ENCODE measurements at places on chromosomes 5 and 9. TPM values are rescaled to one million over a fixed set of nuclear protein-coding genes. Genes with fewer than 3 reads are reported as not detected.
A peak's percentile ranks its signal among the peaks of the same experiment; 100 is the strongest.

The DTWD2 gene
- polyA plus RNA-seq, result 2.4 TPM

The FAM78A gene
- 1.0 TPM for polyA plus RNA-seq

The FBP2 gene
- polyA plus RNA-seq, result not detected

The IFNE gene
- polyA plus RNA-seq, result 0.08 TPM

The NR4A3 gene
- polyA plus RNA-seq, result 2.1 TPM

The TAF11L6 gene
- not detected for polyA plus RNA-seq

The OXCT1 gene
- polyA plus RNA-seq, result 11.7 TPM

The STOML2 gene
- 232 TPM for polyA plus RNA-seq

The MYORG gene
- 1.1 TPM for polyA plus RNA-seq

The ACSL6 gene
- polyA plus RNA-seq, result 0.46 TPM

The BARHL1 gene
- polyA plus RNA-seq, result not detected

The TICAM2 gene
- polyA plus RNA-seq, result not detected

- H3K27me3 ChIP-seq, result no peaks in the 10 kb centered on the region
- H3K4me3 ChIP-seq, result no peak overlapping the region
- H3K27ac ChIP-seq, result no peak overlapping the region
- no peak for DNase-seq
- H3K36me3 ChIP-seq, result no peaks in the 10 kb centered on the region
These were observed 443.0 kb downstream of the ACTL7B start for GRCh38 chr9:108412755-108413154.

- H3K36me3 ChIP-seq, result no peaks in the 10 kb centered on the region
- no peaks in the 10 kb centered on the region for H3K4me1 ChIP-seq
- no peak for DNase-seq
These were observed 66.0 kb upstream of the SMIM15 start for GRCh38 chr5:61228229-61228628.

DNA sequence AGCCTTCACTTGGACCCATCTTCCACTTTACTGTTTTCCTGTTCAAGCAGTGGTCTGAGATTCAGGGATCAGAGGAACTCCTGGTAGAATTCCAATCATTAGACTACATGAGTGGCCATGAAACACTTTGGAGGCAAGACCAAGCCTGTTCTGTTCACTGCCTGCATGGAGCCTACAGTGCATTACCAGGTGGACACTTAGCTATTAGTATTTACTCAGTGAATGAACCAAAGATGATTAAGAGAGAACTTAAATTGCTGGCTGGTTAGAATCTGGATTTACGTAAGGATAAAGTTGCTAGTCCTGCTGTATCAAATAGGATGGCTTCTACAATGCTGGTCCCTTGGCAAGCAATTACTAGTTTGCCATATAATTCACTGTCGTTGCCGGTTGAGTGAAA is 245.5 kb downstream of the ARRDC3 start:
- no peak for DNase-seq
- no peaks in the 10 kb centered on the region for H3K36me3 ChIP-seq
- no peak overlapping the region for H3K4me3 ChIP-seq
- no peaks in the 10 kb centered on the region for H3K4me1 ChIP-seq
- no peaks in the 10 kb centered on the region for H3K27me3 ChIP-seq

- peaks cover 4% of the 10 kb centered on the region for H3K4me1 ChIP-seq
- H3K27me3 ChIP-seq, result peaks cover 49% of the 10 kb centered on the region
- no peaks in the 10 kb centered on the region for H3K36me3 ChIP-seq
- H3K4me3 ChIP-seq, result peak overlapping the region; percentile 73
These were observed 10.8 kb upstream of the IFNA2 start for GRCh38 chr9:21395778-21396717.

DNA sequence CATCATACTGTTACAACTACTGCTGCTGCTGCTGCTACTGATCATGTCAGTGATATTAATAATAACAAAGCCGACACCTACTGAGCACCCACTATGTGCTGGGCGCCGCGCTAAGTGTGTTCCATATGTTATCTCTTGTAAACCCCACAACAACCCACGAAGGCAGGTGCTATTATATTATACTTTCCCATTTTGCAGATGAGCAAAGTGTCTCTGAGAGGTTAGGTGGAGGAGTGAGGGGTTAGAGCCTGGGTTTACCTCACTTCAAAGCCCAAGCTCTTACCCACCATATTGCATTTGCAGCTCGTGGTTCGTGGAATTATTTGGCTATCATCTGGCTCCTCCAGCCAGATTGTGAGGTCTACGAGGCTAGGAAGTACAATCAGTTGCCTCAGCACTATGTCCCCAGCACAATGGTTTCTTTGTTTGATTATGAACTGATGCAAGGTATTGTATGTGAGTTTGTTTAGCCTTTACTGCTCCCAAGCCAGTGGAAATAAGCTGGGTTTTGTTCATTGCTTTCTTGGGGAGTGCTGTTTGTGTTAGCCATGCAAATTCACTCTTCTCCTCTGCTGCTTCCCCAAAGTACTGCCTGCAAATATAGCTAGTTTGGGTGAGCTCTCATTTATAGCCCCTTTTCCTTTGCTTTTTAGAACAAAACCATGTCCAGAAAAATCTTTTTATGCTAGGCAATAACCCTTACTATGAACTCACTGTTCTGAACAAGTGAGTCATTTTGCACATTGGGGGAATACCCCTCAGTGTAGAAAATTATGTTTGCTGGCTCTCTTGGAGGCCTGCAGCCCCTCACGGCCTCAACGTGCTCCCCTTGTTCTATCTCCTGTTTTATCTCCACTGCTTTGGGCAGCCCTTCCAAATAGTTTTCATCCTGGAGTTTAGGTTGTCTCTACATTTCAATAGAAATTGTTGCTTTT is 47.9 kb downstream of the ALG2 start:
- no peaks in the 10 kb centered on the region for H3K27me3 ChIP-seq
- DNase-seq, result no peak
- H3K36me3 ChIP-seq, result no peaks in the 10 kb centered on the region
- no peak overlapping the region for H3K4me3 ChIP-seq

- no peaks in the 10 kb centered on the region for H3K4me1 ChIP-seq
- no peak overlapping the region for H3K27ac ChIP-seq
- H3K4me3 ChIP-seq, result no peak overlapping the region
These were observed 169.3 kb downstream of the NTRK2 start for GRCh38 chr9:84838879-84839278.

- no peak overlapping the region for H3K4me3 ChIP-seq
- DNase-seq, result no peak
- H3K36me3 ChIP-seq, result no peaks in the 10 kb centered on the region
- H3K27me3 ChIP-seq, result no peaks in the 10 kb centered on the region
- H3K4me1 ChIP-seq, result no peaks in the 10 kb centered on the region
These were observed 43.7 kb downstream of the RASEF start for GRCh38 chr9:83019246-83019645.

DNA sequence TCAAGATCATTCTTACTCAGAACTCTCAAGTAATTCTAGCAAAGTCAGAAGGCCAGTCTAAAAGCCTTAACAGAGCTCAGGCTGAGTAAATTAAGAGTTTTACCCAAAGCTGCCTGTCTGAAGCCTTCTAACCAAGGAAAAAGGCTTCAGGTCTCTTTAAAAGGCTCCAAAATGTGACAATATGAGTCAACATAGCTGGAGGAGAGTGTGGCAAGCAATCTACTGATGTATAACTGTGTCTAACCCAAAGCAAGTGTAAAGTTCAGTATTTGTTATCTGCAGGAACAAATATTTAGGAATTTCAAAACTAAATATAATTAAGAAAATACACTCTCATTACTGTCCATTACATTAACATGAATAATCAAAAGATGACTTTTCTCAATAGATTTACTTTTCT is 11.0 kb downstream of the ZBTB5 start:
- H3K27me3 ChIP-seq, result no peaks in the 10 kb centered on the region
- no peak overlapping the region for H3K4me3 ChIP-seq
- H3K4me1 ChIP-seq, result peaks cover 4% of the 10 kb centered on the region
- H3K27ac ChIP-seq, result no peak overlapping the region

GRCh38 chr5:9655641-9656040 is 25.5 kb upstream of the TAS2R1 start:
- no peaks in the 10 kb centered on the region for H3K36me3 ChIP-seq
- no peak overlapping the region for H3K4me3 ChIP-seq
- H3K27ac ChIP-seq, result no peak overlapping the region
- no peaks in the 10 kb centered on the region for H3K4me1 ChIP-seq
- no peak for DNase-seq
- H3K27me3 ChIP-seq, result no peaks in the 10 kb centered on the region

DNA sequence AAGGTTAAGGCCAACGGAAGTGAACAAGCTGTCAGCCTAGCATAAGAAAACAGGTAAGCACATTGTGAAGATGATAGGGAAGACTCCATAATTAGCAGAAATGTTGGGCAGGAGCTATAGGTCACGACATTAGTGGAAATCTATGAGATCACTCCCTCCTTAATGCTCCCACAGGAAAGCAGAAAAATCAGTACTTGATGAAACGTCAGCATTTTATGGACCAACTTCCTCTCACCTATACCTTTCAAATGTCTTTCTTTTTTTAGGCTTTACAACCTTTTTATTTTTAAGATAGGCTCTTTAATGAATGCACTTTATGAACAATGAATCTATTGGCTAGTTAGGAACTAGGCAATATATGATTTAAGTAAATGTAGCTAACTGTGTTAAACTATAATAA is 29.4 kb upstream of the HCN1 start:
- H3K36me3 ChIP-seq, result no peaks in the 10 kb centered on the region
- no peaks in the 10 kb centered on the region for H3K4me1 ChIP-seq
- H3K27me3 ChIP-seq, result no peaks in the 10 kb centered on the region

DNA sequence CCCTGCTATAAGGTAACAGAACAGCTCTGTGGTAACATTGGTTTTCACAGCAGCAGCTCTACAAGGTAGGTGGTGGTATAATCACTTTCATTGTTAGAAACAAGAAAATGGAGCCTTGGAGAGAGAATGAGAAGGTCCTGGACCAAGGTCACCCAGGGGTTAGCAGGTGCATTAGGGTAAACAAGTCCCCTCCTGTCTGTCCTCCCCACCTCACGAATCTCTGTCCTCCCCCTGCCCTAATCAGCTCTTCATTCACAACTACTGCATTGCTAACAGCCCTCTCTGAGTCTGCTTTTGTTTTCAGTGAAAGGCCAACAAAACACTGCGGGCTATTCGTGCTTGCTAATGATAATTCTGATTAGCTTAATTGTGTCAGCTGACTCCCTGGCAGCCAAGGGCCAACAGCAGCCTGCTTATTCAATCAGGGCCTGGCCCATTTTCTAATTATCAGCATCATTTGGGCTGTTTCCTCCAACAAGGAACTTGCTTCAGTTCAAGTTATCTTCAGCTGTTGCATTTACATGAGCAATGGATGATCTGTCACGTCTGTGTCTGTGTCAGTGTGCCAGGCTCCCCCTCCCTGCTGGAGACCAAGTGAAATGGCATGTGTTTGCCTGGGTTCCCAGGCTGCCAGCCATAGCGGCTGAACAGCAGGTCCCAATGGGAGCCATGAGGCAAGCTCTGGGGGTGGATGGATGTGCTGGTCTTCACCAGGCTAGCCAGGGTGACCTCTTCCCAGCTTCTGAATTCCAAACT is 56.7 kb upstream of the EQTN start:
- H3K27ac ChIP-seq, result peak overlapping the region; percentile 35
- no peaks in the 10 kb centered on the region for H3K36me3 ChIP-seq
- H3K4me3 ChIP-seq, result no peak overlapping the region
- DNase-seq, result peak; percentile 64
- no peaks in the 10 kb centered on the region for H3K27me3 ChIP-seq
- H3K4me1 ChIP-seq, result peaks cover 50% of the 10 kb centered on the region

DNA sequence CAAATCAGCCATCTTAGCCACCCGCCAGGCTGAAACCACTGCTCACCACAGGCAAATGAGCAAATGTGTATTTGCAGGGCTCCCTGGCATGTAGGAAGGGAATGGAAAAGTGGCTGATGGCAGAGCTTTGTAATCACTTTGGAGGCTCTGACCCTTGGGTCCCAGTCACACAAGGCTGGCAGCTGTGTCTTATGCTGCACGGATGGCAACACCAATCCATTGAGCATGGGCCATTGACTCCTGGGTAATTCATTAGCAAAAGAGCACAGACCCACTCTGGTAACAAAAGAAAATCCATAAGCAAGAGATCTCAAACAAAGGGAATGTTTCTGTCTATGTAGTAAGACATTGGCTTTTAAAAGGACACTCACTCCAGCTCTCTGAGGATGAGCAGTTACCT is 57.6 kb downstream of the SPOCK1 start:
- no peaks in the 10 kb centered on the region for H3K27me3 ChIP-seq
- H3K4me3 ChIP-seq, result no peak overlapping the region

- no peaks in the 10 kb centered on the region for H3K36me3 ChIP-seq
- no peak overlapping the region for H3K27ac ChIP-seq
- DNase-seq, result no peak
- H3K27me3 ChIP-seq, result no peaks in the 10 kb centered on the region
These were observed 11.5 kb upstream of the FAF2 start for GRCh38 chr5:176436656-176437055.

DNA sequence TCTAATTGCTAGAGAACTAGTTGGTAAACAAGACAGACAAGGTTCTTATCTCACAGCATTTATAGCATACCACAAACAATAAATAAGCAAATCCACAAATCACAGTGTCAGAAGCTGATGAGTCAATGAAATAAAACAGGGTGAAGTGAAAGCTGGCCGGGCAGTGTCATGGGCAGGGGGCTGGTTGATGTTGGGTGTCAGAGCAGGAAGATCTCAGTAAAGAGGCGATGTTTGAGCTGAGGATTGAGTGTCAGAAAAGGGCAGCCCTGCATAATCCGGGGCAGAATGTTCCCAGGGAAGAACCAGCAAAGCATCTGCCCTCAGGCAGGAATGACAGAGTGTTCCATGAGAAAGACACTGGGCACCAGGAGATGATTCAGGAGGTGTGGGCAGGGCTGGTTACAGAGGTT is 183.4 kb downstream of the GOLPH3 start:
- no peak overlapping the region for H3K4me3 ChIP-seq
- no peak overlapping the region for H3K27ac ChIP-seq
- 0 out of 2 replicates have a peak, but pooled peaks cover 4% of the 10 kb centered on the region for H3K4me1 ChIP-seq
- no peaks in the 10 kb centered on the region for H3K36me3 ChIP-seq
- DNase-seq, result no peak

DNA sequence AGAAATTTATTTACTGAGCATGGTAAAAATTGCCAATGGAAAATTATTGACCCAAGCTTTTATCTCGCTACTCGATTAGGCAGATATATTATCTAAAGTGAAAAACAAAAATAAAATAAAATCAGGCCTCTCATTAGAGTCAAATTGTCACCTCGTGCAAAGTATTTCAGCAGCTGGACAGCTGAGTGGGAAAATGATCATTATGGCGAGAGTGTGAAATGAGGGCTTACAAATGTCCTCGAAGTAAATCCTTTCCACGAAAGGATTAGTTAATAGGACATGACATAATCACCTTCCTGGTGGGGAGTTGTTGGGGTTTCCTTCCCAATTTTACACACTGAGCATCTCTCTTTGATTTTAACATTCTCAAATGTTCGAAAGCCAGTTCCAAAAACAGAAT is 5.4 kb upstream of the DPYSL3 start:
- DNase-seq, result no peak
- H3K27ac ChIP-seq, result no peak overlapping the region
- H3K36me3 ChIP-seq, result no peaks in the 10 kb centered on the region
- H3K4me1 ChIP-seq, result no peaks in the 10 kb centered on the region

- DNase-seq, result no peak
- H3K36me3 ChIP-seq, result no peaks in the 10 kb centered on the region
- no peak overlapping the region for H3K27ac ChIP-seq
- H3K27me3 ChIP-seq, result no peaks in the 10 kb centered on the region
- no peaks in the 10 kb centered on the region for H3K4me1 ChIP-seq
These were observed 111.0 kb upstream of the IL7R start for GRCh38 chr5:35745660-35746059.

Measured in SK-N-SH (cell line).